Placental pericyte (primary cell): ENCODE measurements at places on chromosomes 3 and 15. TPM values are rescaled to one million over a fixed set of nuclear protein-coding genes. Genes with fewer than 3 reads are reported as not detected.

Gene SLC25A20
- 17.1 and 18.6 TPM in 2 replicates for total RNA-seq

Gene IMPG2
- 0.14 and 0.22 TPM in 2 replicates for total RNA-seq

Gene PLSCR5
- total RNA-seq, result not detected in 2 replicates

Gene COL8A1
- 115 and 157 TPM in 2 replicates for total RNA-seq

Gene DZIP1L
- total RNA-seq, result 20.8 and 45.2 TPM in 2 replicates

Gene UCN2
- total RNA-seq, result 2.2 and 25.1 TPM in 2 replicates

Gene GP5
- under 0.01 and 0.14 TPM in 2 replicates for total RNA-seq

Gene TRH
- total RNA-seq, result not detected in 2 replicates

Gene SLC9C1
- not detected in 2 replicates for total RNA-seq
